ENCODE measurements at places on chromosomes 12 and 14. TPM values are rescaled to one million over a fixed set of nuclear protein-coding genes. Genes with fewer than 3 reads are reported as not detected.
A peak's percentile ranks its signal among the peaks of the same experiment; 100 is the strongest.

PLEKHH1 gene
- 1.8 TPM for total RNA-seq

GPR65 gene
- total RNA-seq: not detected

RTL1 gene
- total RNA-seq: not detected

MYF6 gene
- not detected for total RNA-seq

IGF1 gene
- 0.39 TPM for total RNA-seq

AGAP2 gene
- total RNA-seq: not detected

LRRC10 gene
- not detected for total RNA-seq

KLRC2 gene
- not detected for total RNA-seq

DLK1 gene
- not detected for total RNA-seq

DNA sequence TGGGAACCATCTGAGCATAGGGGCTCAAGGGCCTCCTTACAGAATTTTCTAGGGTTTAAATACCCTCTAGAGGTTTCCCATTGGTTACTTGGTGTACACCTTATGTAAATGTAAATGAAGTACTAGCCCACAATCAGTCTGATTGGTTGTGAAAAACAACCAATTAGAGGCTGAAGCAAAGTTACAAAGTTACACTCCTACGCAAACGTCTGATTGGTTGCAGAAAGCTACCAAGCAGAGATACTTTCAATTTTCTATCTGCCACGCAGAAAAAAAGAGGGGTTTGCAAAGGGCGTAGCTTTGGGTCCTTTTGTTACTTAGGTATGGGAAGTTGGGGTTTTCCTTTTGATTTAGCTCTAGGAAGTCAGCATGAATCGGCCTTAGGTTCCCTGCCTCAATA is 1.8 kb upstream of the TMEM19 start:
- no peak for DNase-seq

- no peak for DNase-seq
Measured at GRCh38 chr14:96710060-96710666, 87.0 kb upstream of the VRK1 start.

GRCh38 chr14:28407031-28407825 is 359.4 kb upstream of the FOXG1 start:
- no peak for DNase-seq

DNA sequence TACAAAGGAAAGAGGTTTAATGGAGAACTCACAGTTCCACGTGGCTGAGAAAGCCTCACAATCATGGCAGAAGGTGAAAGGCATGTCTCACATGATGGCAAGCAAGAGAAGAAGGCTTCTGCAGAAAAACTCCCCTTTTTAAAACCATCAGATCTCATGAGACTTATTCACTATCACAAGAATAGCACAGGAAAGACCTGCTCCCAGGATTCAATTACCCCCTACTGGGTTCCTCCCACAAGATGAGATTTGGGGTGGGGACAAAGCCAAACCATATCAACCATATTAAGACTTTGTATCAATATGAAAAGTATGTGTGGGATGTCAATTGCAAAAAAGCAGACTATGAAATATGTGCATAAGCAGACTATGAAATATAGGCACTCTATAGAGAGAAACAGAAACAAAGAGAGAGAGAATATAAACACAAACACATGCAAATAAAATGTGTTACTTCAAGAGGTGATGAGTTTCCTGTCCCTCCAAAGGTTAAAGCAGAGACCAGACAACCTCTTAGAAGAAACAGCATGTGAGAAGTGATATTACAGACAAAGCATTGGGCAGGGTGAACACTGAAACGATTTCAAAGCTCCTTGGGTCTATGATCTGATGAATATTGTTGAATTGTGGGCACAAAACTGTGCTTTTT is 151.2 kb upstream of the KRR1 start:
- no peak for DNase-seq

GRCh38 chr12:105534068-105534467 is 203.6 kb downstream of the C12orf75 start:
- DNase-seq: no peak

GRCh38 chr12:40953076-40953475 is 235.0 kb upstream of the PDZRN4 start:
- no peak for DNase-seq

DNA sequence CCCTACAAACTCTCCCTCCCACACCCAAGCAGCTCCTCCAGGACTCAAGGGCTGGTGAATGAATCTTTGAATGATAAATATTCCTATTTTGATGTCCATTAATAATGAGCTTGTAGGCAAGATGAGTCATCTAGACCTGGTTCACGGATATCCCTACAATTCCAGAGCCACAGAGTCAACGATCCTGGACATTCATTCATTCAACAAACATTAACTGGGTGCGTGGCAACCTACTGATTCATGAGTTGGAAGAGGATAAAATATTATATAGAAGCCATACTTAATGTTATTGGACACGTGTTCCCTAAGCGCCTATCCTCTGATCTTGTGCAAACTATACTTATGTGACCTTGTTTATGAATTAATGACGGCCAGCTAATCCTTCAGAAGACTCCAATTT is 420 bp upstream of the OTUB2 start:
- no peak for DNase-seq

DNA sequence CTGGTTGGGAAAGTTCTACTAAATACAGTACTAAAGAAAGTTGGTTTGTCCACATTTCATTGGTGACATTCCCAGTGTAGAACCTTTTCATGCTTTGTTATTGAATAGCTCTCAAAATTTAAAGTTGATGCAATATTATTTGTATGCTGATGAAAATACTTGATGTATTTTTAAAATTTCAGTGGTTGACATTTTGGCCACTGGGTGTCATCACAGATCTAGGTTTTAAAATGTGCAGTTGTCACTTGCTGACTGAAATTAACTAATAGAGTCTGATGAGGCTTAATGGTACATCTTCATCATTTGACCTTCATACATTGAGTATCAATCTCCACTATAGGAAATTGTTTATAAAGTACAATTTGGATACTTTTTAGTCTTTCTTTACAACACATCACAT is 37.1 kb downstream of the CMAS start:
- DNase-seq: peak; percentile 25

GRCh38 chr12:123363390-123363739 is 1.3 kb downstream of the SBNO1 start:
- DNase-seq: no peak

DNA sequence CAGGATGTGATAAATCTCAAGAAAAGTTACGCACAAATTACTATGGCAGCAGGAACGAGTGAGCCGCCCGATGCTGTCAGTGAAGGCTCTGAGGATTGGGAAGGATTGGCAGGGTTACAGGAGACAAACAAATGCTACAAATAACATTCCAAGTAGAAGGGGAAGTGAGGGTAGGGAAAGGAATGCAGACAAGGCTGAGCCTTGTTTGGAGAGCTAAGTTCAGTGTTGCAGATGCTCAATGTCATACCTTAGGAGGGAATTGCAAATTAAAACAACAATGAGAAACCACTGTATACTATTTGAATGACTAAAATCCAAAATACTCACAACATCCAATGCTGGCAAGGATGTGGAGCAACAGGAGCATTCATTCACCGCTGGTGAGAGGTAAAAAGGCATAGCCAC is 1.3 kb downstream of the CLEC9A start:
- peak; percentile 100 for DNase-seq

GRCh38 chr14:42929806-42930480 is 1323.3 kb downstream of the LRFN5 start:
- no peak for DNase-seq

GRCh38 chr12:122422730-122423257 is 325 bp upstream of the CLIP1 start:
- no peak for DNase-seq
